ENCODE measurements at places on chromosomes 12 and 14.

DNA sequence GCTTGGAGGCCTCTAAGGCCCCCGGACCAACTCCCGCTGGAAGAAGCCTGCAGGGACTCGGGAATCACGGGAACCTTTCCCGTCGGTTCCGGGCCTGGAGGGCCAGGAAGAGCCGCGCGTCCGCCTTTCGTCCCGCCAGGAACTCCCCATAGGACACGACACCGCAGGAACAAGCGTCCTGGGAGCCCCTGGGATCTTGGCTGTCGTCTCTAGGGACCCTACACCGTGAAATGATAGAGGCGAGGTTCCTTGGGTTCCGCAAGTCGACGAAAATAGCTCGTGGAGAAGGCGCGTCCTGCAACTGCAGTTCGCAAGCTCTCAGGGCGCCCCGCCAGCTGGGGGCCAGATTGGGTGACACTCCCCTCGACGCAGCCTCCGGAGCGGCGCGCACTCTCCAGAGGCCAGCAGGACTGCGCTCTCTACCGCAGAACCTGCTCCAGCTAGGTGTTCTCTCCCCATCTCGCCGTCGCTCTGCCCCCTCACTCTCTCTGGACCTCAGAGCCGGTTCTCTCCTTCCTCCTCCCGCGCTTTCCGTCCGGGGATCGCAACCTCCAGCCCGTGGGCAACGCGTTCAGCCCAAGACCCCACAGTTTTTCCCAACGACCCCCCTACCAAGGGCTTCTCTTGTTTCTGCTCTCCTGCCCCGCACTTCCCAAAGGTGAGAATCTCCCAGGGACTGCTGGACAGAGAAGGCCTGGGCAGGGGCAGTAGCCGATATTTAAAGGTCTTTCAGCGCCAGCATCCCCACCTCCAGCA is 776 bp downstream of the BMP4 start:
- no peak for DNase-seq

- no peak for DNase-seq
These were observed 34.5 kb upstream of the PLEK2 start for GRCh38 chr14:67446371-67447032.

DNA sequence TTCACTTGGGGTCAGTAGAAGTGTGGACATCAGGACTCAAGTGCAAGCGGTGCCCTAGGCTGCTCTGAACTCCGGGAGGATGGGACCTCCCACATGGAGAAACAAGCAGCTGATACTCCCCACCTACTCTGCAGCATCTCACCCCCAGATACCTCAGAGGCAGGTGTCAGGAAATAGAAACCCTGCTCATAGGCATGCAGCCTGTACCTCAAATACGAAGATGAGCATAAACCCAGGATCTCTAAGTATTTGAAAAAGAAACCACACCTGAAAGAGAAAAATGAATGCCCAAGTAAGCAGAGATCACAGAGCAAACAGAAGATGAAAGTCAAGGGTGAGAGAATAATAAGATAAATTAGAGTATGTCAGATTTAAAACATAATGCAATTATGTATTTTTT is 75.6 kb upstream of the WSCD2 start:
- DNase-seq, result no peak

- no peak for DNase-seq
These were observed 53.6 kb downstream of the EIF2S3B start for GRCh38 chr12:10559244-10559643.

DNA sequence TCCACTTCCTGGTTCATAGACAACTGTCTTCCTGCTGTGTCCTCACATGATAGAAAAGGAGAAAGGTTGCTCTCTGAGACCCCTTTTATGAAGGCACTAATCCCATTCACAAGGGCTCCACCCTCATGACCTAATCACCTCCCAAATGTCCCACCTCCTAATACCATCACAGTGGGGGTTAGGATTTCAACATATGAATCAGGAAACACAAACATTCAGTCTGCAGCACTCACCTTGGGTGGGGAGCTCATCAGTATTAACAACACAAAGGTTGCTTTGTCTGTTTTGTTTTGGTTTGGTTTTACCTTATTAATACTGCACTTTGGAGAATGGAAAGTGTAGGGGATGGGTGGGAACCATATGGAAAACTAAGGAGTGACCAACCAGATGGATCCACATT is 10.5 kb upstream of the SMCO2 start:
- no peak for DNase-seq

GRCh38 chr12:107369679-107370078 is 276.3 kb upstream of the CRY1 start:
- no peak for DNase-seq

GRCh38 chr12:84508851-84509260 is 403.7 kb downstream of the SLC6A15 start:
- no peak for DNase-seq

DNA sequence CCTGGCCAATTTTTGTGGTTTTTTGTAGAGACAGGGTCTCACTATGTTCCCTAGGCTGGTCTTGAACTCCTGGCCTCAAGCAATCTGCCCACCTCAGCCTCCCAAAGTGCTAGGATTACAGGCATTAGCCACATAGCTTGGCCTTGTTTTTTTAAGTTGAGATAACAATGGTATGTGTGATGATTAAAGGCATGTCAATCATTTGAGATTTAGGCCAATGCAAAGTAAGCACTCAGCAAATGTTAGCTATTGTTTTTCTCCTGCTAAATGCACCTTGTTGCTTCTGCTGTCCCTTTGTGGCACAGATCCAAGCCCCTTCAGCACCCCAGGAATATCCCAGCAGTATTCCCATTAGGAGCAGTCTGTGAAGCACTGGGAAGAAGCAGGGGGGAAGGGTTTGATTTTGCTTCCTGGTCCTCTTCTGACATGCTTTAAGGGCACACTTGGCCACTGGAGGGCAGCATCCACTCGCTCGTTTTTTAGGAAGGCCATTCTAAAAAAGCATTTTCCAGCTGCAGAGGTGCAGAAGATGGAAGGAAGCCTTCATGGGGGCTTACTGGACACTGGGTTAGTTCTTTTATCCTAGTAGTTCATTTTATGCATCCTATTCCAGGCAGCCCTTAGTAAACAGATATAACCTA is 70.2 kb upstream of the ZFP36L1 start:
- DNase-seq, result peak; percentile 83

DNA sequence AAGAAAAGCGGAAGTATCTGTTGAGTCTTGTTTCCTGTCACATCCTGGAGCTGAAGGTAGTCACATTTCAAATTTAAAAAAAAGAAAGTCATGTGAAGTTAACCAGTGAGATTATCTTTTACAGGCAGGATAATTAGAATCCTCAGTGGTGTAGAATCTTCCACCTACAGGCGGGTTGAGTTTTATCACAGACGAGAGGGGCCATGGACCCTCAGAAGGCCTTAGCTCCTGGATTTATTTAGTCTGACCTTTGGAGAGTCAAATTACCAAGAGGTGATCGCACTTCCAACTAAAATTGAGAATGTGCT is 13.0 kb upstream of the GNG2 start:
- no peak for DNase-seq

GRCh38 chr14:89959853-89960445 is 4.2 kb downstream of the TDP1 start:
- DNase-seq, result no peak

DNA sequence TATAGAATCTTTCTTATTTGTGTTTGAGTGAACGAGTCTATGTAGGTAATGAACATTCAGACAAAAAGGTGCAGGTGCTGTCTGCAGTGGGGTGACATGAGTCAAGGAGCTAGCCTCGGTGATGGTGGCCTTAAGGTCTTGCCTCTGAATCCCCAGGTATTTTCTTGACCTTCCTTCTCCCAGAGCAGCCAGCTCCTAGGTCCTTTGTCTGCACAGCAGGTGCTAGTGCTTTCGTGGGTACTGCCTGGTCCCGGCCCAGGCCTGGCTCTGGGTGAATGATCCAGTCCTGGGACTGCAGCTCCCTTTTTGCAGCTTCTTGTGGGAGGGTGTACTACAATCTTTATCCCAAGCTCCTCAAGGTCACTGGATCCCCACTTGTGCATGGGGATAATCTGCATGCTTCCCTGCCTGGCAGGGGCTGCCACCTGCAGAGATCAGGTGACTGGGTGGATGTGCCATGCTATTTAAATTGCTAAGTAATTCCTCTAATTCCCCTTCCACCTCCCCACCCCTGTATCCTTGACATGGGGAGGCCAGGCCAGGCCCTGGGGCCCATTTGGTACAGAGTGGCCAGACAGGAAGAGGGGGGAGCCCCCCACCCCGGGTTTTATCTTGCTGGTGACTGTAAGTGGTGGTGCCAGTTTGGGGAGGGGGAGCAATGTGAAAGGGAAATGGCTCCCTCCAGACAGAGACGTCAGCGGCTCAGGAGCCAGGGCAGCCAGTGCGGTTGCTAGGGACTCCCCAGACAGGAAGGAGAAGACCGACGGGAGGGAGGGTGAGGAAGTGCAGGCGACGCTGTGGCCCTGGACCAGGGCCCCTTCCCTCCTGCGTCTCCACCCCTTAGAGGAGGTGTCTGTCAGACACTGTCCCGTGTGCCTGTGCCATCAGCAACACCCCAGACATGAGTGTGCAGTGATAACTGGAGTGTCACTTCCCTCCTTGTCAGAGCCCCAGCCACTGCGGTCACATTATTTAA is 6.7 kb downstream of the VASH1 start:
- no peak for DNase-seq

DNA sequence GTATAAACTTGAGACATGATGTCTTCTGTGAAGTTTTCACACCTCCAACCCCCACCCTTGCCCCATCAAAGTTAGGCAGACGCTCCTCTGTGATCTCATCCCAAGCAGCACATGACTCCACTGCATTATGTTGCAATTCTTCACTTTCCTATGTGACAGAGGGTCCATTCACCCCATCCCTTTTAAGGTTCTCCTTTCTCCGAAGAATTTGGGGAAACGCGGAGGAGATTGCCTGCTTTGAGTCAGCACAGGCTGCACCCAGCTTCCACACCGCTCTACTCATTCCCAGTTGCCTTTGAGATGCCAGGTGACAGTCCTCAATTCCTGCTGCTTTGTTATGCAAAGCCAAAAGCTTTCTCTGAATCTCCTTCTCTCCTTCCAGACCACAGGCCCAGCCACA is 61.8 kb downstream of the PHLDA1 start:
- DNase-seq, result no peak

- DNase-seq, result no peak
These were observed 75.5 kb upstream of the LRIG3 start for GRCh38 chr12:58995666-58996363.

DNA sequence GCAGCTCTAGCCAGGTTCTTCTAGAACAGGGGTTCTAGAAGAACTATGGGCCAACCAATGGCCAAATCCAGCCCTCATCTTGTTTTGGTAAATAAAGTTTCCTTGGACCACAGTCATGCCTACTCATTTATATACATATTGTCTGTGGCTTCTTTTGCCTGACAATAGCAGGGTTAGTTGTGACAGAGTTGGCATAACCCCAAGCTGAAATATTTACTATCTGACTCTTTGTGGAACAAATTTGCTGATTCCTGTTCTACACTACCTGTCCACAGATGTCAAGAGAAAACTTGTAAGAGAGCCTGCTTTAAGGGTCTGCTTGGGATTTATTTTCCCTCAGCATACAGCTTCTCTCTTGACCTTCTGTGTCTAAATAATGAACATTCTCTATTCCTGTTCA is 289.0 kb downstream of the KSR2 start:
- DNase-seq, result peak; percentile 56

GRCh38 chr14:62428429-62429203 is 616.6 kb downstream of the KCNH5 start:
- peak; percentile 80 for DNase-seq

DNA sequence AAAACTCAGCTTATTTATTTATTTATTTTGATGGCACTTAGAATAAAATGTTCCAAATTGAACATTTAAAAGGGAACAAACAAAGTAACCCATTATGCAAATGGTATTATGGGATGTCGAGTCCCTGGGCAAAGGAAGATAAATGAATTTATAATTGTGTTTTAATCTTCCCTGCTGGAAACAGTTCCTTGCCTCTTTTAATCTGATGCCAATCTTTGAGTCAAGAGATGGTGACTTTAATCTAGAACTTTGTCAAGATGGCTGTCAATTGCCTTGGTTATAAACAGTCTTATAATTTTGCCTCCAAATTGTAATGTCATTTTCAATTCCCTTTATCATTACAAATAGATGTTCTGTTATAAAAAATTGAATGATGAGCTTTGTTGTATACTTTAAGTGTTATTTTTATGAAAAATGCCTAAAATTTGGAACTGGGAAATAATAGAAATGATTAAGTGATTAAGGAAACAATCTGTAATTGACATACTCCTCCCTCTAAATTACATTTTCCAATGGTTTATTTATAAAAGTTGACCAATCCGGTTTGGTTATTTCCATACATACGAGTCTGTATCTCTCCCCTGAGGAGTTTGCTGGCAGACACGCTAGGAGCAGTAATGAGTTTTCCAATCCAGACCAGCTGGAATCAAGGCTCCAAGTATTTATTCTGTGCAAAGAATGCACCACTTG is 134.9 kb upstream of the FRMD6 start:
- DNase-seq, result peak; percentile 53

DNA sequence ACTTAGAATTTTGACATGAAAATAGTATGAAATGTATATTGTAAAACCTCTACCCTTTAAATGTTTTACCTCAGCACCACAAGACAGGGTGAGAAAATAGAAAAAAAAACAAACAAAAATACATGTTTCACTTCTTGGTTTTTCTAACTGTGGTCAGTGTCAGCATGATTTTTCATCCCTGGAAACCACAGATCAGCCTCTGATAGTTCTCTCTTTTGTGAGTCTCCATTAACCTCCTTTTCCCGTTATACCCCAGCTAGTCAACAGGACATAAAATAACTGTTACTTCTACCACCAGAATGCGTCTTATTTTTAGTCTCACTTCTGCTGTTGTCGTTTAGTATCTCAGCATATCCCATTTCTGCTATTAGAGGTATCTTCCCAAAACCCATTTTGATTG is 48.3 kb upstream of the KCNMB4 start:
- no peak for DNase-seq

- no peak for DNase-seq
These were observed 32.3 kb downstream of the NRDE2 start for GRCh38 chr14:90299408-90299807.

DNA sequence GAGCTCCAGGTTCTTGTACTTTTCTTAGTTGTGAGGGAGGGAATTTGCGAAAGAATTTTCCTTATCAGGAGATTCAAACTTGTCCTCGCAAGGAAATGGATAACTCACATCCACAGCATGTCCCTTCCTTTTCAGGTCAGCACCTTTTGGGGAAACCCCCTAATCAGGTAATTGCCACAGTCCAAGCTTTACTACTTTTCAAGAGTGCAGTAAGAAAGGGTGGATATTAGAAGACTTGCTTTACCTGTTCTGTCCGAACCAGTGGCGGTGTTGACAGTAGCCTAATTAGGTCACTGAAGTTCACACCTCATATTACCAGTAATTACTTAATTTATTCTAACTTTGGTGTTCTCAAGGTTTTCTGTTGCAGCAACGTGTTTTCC is 6.7 kb upstream of the C12orf50 start:
- DNase-seq, result no peak
